ENCODE measurements at places on chromosomes 2 and 18.

- DNase-seq = no peak
These were observed 60.8 kb downstream of the THNSL2 start for GRCh38 chr2:88230911-88231310.

DNA sequence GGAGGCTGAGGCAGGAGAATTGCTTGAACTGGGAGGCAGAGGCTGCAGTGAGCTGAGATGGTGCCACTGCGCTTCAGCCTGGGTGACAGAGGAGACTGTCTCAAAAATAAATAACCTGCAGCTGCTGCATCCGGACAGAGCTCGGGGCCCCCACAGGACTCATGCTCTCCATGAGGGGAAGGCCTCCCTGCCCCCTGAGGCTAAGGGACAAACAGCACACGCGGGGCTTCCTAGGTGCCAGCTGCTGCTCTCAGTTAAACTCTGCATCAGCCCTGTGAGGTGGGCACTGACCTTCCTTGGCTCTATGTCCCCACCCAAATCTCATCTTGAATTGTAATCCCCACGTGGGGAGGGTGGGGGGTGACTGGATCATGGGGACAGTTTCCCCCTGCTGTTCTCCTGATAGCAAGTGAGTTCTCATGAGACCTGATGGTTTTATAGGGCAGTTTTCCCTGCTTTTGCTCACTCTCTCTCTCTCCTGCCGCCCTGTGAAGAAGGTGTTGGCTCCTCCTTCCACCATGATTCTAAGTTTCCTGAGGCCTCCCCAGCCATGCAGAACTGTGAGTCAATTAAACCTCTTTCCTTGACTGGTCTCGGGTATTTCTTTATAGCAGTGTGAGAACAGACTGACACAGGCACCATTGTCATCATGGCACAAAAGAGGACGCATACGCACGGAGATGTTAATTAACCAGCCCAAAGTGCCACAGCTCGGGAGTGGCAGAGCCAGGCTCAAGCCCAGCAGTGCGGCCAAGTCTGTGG lies 49.9 kb upstream of the TAF1B start:
- no peak for DNase-seq

DNA sequence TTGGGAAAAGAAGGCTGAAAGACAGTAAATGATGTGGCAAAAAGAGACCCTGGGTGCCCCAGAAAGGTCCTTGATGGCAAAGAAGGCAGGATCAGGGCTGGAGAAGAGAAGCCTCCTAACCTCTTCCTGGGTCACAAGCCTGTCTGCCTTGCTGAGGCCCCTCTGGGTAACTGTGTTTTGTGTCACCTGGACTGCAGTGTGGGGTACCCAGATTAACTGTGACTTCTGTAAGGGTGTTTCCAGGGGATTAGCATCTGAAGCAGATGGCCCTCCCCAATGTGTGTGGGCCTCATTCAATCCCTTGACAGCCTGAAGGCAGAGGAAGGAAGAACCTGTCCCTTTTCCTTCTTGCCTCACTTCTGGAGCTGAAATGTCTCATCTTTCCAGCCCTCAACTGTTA lies 35.6 kb upstream of the APCDD1 start:
- DNase-seq = no peak

DNA sequence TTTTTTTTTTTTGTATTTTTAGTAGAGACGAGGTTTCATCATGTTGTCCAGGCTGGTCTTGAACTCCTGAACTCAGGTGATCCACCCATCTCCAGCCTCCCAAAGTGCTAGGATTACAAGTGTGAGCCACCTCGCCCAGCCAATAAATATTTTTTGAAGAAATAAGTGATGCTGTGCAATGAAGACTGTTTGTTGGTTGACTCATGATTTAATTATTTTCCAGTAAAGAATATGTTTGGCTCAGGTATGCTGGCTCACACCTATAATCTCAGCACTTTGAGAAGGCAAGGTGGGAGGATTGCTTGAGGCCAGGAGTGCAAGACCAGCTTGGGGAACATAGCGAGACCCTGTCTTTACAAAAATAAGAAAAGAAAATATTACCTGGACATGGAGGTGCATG lies 41.8 kb upstream of the LPIN2 start:
- no peak for DNase-seq

GRCh38 chr2:61135510-61135909 lies 26.5 kb upstream of the C2orf74 start:
- peak; percentile 24 for DNase-seq

DNA sequence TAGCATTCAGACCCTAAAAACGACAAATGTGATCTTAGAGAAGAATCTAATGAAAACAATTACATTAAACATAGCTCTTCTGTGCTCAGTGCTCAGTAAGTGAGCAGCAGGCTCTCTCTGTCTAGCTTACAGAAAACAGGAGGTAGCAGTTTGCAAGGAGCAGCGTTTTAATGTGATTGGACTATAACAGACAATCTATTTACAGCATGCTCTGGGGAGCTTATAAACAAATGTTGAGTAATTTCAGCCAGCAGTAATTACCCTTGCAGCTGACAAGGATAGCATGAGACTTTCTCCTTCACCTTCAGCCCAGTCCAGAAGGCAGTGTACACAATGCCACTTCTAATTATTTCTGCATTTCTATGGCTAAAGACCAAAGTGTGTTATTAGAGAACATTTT lies 270.4 kb downstream of the FIGN start:
- no peak for DNase-seq

DNA sequence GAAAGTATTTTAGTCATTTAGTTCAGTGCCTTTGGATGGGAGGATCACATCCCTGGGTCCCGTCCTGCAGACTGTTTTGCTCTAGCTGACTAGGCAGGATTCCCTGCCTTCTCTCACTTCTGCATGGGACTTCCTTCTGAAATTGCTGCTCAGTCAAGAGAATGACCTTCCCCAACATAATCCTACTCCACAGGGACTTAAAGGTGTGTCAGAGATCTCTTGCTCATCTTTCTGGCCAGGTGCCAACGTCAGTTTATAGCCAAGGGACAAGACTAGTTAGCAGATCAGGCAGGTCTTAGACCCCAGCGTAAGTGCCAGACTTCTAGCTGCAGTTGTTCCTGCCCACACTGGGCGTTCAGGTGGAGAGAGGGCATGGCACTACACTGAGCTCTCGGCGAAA lies 9.5 kb upstream of the IL1B start:
- no peak for DNase-seq

- no peak for DNase-seq
These were observed 3.1 kb downstream of the PAIP2B start for GRCh38 chr2:71223767-71224333.

GRCh38 chr2:19541884-19542283 lies 183.5 kb upstream of the OSR1 start:
- DNase-seq = no peak

Data from AG09309 (cell line).